NCI-H1436 treated with DMSO at 0.1 percent for 48 hours (cell line): ENCODE measurements at places on chromosomes 12 and 14.

- DNase-seq = no peak
These were observed 642.3 kb downstream of the RPS29 start for GRCh38 chr14:48943913-48944312.

DNA sequence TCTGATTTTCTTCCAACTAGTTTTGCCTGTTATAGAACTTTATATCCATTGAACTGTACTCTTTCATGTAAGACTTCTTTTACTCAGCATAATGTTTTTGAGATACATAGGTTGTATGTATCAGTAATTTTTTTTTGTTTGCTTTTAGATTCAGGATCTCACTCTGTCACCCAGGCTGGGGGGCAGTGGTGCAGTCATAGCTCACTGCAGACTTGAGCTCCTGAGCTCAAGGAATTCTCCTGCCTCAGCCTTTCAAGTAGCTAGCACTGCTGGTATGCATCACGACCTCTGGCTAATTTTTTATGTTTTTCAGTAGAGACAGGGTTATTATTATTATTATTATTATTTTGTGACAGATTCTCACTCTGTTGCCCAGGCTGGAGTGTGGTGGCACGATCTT is 65.0 kb upstream of the DDHD1 start:
- no peak for DNase-seq

- peak; percentile 75 for DNase-seq
These were observed 7.5 kb downstream of the FOXG1 start for GRCh38 chr14:28773861-28774691.

GRCh38 chr14:74552623-74553022 is 59.1 kb downstream of the ISCA2 start:
- DNase-seq = no peak
